ENCODE measurements at places on chromosomes 2 and 18. TPM values are rescaled to one million over a fixed set of nuclear protein-coding genes. Genes with fewer than 3 reads are reported as not detected.

- no peak for DNase-seq
These were observed 246.4 kb downstream of the CD226 start for GRCh38 chr18:69701305-69701704.

DNA sequence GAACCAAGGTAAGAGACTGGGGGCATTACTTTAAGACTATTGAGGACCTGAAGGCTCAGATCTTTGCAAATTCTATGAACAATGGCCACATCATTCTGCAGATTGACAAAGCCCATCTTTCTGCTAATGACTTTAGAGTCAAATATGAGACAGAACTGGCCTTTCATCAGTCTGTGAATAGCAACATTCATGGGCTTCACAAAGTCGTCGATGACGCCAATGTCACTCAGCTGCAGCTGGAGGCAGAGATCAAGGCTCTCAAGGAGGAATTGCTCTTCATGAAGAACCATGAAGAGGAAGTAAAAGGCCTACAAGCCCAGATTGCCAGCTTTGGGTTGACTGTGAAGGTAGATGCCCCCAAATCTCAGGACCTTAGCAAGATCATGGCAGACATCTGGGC is 43.8 kb upstream of the SLC4A10 start:
- no peak for DNase-seq

DNA sequence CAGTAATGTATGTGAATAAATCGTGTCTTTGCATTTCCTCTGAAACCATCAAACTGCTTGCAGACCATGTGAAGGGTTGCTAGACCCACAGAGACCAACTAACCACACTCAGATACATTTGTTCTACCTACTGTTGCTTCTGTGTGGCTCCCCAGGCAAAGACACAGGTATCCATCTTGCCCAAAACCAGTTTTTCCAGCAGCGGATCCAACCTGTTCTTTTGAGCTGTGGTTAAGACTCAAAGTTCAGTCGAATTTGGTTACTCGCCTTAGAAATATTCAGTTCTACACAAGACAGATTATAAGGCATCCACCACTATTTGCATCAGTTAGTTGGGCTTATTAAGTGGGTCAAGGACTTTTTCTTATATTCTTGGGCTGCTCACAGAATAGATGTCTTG is 276.2 kb upstream of the EPHA4 start:
- no peak for DNase-seq

RAX gene
- not detected for total RNA-seq

GRCh38 chr18:46252759-46253158 is 148.6 kb downstream of the HAUS1 start:
- no peak for DNase-seq

DNA sequence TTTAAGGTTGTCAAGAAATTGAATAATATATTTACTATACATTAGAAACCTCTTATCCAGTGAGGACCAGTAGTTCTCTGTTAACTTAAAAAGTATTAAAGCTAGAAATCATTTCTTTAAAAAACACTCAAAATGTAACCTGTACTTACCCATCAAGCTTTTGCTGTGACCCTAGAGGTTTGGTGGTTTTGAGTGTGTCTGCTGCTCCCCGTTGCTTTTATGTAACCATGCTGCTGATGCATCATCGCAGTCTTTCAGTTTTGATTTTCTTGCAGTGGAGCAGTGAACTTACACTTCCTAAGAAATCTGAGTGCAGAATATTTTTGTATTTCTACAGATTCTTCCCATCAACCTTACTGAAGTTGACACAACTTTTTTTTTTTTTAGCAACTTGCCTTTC is 34.2 kb downstream of the MRPS9 start:
- DNase-seq: no peak

DNA sequence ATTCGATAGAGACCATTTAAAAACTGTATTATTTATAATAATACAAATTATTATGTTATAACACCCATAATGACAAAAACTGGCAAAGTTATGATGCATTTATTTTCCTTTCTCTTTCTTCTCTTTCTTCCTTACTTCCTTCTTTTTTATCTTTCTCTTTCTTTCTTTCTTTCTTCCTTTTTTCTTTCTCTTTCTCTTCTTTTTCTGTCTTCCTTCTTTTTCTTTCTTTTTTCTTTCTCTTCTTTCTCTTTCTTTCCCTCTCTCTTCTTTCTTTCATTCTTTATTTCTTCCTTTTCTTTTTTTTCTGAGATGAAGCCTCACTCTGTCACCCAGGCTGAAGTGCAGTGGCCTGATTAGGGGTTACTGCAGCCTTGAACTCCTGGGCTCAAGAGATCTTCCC is 27.5 kb upstream of the ZNF516 start:
- DNase-seq: no peak

- no peak for DNase-seq
These were observed 332.9 kb upstream of the NT5C1B start for GRCh38 chr2:18922276-18922675.

ACTG2 gene
- total RNA-seq: not detected

DNA sequence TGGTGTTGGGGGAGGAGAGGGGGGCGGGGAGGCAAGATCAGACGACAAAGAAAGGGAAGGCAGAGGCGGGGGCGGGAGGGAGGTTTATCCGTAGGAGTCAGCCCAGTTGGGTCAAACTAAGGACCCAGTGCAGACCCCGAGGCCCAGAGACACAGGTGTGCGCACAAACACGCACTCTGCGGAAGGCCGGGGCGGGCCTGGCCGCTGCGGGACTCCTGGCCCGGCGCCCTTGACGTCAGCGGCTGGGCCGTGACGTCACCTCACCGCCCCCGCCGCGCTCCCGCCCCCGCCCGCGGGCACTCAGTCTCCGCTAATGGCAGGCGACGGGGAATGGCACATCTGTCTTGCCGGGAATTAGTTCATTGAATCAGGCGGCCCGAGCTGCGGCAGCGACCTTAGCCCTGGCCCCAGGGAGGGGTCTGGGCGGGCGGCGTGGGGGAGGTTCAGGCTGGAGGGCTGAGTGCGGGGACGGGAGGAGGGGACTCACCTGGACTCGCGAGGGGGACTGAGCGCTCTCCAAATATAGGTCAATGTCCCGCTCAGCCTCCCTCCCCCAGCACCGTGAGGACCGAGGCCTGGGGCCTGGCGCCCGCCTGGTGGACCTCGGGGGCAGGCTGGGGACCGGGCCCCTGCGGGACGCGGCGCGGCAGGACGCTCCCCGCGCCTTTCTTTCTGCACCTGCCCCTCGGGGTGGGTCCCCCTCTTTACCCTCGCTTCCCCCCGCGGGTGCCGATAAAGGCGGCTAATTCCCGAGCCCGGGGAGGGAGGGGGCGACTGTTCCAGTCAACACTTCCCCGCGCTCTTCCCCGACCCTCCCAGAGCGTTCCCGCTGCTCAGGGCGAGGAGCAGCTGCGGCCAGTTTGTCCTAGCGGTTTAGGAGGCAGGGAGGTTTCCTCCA is 15.5 kb upstream of the ECEL1 start:
- no peak for DNase-seq

GRCh38 chr2:80519121-80519643 is 214.6 kb upstream of the LRRTM1 start:
- no peak for DNase-seq

FBXO41 gene
- 23.6 TPM for total RNA-seq

DNA sequence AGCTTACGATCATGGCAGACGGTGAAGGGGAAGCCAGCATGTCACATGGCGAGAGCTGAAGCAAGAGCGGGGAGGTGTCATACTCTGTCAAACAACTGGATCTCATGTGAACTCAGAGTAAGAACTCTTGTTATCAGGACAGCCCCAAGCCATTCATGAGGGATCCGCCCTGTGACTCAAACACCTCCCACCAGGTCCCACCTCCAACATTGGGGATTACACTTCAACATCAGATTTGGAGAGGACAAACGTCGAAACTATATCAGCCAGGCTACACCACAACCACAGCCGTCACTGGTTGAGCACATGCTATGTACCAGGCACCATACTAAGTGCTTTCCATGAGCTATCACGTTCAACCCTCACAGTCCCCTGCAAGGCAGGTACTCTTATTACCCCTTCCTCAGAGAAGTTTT is 293.8 kb downstream of the PRKCE start:
- no peak for DNase-seq

TCF23 gene
- total RNA-seq: not detected

DNA sequence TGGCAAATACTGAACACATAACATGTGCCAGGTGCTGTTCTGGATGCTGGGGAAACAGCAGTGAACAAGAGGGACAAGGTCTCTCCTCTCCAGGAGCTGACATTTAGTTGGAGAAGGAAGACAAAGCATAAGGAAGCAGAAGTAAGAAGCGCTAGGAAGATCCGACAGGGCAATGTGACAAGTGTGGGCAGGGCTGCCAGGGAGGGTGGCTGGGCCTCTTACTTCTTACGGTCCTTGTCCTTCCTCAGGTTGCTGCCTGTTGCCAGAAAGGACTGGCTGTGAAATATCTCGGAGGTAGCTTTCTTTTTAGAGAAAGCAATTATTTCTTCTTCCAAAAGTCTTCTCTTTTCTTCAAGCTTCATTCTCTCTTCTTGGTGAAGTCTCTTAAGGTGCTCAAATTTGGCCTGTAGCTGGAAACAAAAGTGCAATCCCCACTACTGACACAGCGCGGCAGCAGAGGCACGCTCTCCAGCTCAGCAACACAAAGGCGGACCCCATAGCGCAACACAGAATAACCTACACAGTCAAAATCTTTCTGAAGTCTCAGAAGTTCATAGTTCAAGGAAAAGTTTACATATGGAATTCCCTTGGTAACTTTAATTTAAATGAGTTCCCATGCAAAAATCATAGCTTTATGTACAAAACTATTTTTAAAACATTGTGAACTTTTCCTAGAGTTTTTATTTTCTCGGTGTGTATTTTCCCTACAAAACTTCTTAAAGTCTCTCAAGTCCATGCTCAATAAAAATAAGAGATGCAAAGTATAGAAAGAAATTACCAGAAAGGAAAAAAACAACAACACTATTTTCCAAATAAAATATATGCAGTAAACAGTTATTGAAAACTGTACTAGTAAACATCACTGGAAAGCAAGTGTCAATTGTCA is 67.7 kb downstream of the SEPTIN10 start:
- peak; percentile 48 for DNase-seq

DNA sequence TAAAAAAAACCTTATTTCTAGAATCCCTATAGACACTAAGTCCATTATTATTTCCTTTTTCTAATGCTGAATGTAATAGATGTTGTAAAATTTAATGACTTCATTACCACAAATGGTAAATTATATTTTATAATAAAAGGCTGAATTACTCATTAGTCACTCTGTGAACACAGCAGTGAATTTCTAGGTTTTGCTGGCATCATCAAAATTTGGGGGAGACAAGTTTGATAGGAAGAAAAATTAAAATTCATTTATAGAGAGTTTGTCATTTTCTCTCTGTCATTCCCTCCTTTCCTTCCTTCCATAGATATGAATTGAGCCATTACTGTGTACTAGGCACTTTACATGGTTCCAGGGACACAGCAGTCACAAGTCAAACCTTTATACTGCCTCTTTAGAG is 340.9 kb downstream of the TRIB2 start:
- no peak for DNase-seq

LOXHD1 gene
- total RNA-seq: 0.19 TPM

- no peak for DNase-seq
These were observed 35.8 kb upstream of the DYSF start for GRCh38 chr2:71417300-71418202.

- DNase-seq: no peak
These were observed 5.4 kb downstream of the KHK start for GRCh38 chr2:27091746-27092695.

GRCh38 chr18:71250191-71250590 is 961.3 kb downstream of the SOCS6 start:
- DNase-seq: no peak

DNA sequence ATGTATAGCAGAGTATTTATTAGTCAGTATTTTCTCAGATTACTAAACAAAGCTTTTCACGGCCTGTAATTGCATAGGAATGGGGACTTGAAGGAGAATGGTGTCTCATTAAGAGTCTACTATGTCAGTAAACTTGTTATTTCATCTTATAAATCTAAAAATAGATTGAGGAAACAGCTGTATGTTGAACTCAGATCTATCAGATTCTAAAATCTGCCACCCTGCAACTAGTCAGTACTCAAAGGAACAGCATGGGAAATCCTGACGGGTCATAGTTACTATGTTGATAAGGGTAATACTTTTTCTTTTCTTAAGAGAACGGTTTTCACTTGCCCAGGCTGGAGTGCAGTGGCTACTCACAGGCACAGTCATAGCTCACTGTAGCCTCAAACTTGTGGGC is 70.2 kb upstream of the EMILIN2 start:
- DNase-seq: no peak

- no peak for DNase-seq
These were observed 81.9 kb upstream of the CHRNA1 start for GRCh38 chr2:174846218-174846617.

DNA sequence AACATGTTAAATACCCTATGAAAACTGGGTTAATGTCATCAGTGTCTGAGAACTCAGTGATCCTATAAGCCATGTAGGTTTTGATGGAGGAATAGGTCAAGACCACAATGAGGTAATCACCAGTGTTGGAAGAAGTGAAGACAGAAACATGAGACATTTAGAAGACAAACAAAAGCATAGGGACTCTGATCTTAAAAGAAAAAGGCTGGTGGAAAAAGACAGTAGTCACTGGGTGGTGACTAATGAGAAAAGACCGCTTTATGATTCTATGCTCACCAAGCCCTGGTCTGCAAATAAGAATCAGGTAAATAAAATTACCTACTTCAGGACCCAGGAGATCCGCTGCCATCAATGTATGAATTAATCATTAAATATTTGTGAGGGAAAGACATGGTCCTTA is 271.9 kb downstream of the GPD2 start:
- DNase-seq: no peak
